Osteocyte (in vitro differentiated cells): ENCODE measurements at places on chromosomes 6 and 20.

GRCh38 chr6:22657352-22657980 is 88.1 kb downstream of the HDGFL1 start:
- no peaks in the 10 kb centered on the region for H3K27me3 ChIP-seq
- no peaks in the 10 kb centered on the region for H3K36me3 ChIP-seq
- no peak overlapping the region for H3K4me3 ChIP-seq

DNA sequence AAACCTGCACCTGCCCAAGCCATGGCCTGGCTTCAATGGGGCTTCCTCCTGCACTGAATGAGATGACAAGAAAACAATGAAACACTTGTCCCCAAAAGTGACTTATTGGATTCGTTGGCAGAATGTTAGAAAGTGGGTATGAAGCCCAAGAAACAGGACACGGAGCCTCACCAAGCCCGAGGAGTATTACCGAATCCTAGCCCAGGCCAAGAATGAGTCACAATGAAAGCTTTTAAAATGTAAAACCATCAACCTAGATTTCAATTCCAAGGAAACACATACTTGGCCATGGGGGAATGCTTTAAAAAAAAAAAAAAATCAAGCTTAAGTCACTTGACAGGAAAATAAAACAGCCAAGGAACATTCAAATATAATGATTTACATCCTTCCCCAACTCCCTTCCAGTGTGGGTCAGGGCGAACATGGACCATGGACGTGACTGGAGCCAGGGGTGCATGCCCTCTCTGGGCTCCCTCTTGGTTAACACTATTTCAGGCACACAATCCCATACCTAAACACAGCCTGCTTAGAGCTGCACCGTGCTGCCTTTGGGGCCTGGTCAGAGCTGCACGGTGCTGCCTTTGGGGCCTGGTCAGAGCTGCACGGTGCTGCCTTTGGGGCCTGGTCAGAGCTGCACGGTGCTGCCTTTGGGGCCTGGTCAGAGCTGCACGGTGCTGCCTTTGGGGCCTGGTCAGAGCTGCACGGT is 3.1 kb upstream of the STX16 start:
- H3K4me1 ChIP-seq: peaks cover 16% of the 10 kb centered on the region
- H3K36me3 ChIP-seq: no peaks in the 10 kb centered on the region
- DNase-seq: no peak
- peak overlapping the region; percentile 4 for H3K27ac ChIP-seq
- no peak overlapping the region for H3K4me3 ChIP-seq

DNA sequence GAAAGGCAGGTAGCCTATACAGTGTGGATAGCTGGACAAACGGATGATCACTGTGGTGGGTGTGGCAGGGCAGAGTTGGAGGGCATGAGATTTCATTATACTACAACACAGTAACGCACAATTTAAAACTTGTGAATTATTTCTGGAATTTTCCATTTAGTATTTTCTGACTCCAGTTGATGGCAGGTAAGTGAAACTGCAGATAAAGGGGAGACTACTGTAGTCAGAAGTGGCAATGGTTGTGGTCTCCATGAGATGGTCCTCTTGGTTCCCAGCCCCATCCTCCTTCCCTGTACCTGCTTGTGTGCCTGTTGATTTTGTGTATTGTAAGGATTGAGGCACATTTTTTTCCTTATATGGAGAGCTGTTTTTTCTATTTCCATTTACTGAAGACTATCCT is 22.5 kb upstream of the SCAF8 start:
- H3K36me3 ChIP-seq: no peaks in the 10 kb centered on the region
- H3K27me3 ChIP-seq: peaks cover 3% of the 10 kb centered on the region
- peaks cover 5% of the 10 kb centered on the region for H3K4me1 ChIP-seq

GRCh38 chr20:61846741-61847419 is 218.8 kb downstream of the TAF4 start:
- H3K27ac ChIP-seq: no peak overlapping the region
- H3K4me1 ChIP-seq: no peaks in the 10 kb centered on the region
- DNase-seq: no peak
- peaks cover 2% of the 10 kb centered on the region for H3K27me3 ChIP-seq

GRCh38 chr6:111664565-111665030 is 58.9 kb upstream of the TRAF3IP2 start:
- no peak overlapping the region for H3K4me3 ChIP-seq
- no peaks in the 10 kb centered on the region for H3K27me3 ChIP-seq
- no peak for DNase-seq
- H3K27ac ChIP-seq: peak overlapping the region; percentile 24
